C1 segment of cervical spinal cord (tissue), 14 donors: ENCODE measurements at places on chromosomes 6 and 20.

- DNase-seq: no peak
Observed at GRCh38 chr6:11486051-11486450, 51.5 kb upstream of the TMEM170B start.

DNA sequence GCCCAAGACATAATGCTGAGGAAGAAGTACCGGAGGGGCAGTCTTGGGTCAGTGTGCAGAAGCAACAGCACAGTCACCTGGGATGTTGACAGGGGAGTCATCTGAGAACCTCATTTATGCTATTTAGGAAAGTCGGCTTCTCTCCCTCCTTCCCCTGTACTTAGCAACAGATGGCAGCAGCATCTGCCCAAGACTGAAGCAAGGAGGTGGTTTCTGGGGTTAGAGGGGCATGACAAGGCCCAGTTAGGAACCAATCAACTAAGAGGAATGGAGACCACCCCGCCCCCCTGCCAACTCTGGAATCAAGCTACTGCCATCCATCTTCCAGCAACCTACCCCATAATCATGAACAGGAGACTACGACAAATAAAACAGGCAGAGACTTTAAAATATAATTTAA, 21.7 kb downstream of the RIPK1 start:
- DNase-seq: no peak

DNA sequence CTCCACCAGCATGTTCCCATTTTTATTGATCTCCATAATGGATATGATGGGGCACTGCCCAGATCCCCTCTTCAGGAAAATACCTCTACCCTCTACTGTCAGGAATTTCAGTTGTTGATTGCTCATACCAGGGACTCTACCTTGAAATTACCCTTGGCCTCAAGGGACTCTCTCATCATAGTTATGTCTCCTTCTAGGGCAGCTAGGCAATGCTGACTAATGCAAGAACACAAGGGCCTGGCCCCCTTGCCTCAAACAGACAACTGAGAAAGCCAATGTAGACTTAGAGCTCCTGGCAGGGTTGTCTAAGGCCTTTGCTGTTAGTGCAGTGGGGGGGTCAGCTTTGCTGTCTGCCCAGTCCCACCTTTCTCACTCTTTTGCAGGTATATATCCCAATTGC, 493.1 kb downstream of the BTBD3 start:
- DNase-seq: no peak

- DNase-seq: no peak
Observed at GRCh38 chr6:148689168-148689567, 57.7 kb upstream of the UST start.

- DNase-seq: no peak
Observed at GRCh38 chr6:106249658-106250057, 75.9 kb downstream of the ATG5 start.

DNA sequence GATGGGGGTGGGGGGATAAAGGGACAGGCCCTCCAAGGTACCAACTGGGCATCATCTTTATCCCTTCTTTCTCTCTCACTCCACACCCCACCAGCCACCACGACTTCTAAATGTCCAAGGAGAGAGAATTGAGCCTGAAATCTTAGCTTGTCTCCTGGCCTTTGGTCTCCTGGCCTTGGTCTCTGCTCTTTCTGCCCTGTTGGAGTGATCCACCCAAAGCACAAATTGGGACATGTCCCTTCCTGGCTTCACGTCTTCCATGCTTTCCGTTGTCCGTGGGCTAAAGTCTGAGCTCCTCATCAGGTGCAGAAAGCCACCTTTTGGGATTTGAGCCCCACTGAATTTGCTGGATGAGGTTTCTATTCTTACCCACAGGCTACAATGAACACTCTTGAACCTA, 8.4 kb downstream of the ADIG start:
- DNase-seq: no peak

- no peak for DNase-seq
Observed at GRCh38 chr6:50128420-50129005, 78.8 kb upstream of the DEFB112 start.

DNA sequence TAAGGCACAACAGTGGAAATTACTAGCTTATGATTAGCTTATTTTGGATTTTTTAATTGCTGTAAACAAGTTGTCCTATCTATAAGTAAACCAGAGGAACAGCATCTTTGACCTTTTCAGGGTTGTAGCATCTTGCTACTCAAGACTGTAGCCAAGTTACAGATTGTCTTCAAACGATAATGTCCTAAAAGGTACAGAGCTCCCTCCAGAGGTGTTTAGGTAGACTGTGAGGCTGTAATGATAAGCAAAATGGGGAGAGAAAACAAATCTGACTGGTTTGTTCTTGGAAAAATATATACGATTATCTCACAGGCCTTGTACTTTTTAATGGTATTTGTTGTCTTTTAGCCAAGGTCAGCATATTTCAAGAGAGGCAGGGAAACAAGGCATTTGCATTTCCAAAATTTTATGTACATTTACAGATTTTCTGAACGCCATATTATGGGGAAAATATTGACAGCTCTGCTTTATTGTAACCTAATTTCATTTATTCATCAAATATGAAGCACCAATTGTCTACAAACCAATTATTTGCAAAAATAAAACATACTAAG, 273.4 kb downstream of the MEI4 start:
- no peak for DNase-seq

GRCh38 chr6:70864401-70864800, 92.5 kb downstream of the B3GAT2 start:
- DNase-seq: no peak

GRCh38 chr6:53556986-53557715, 12.2 kb upstream of the GCLC start:
- DNase-seq: no peak

DNA sequence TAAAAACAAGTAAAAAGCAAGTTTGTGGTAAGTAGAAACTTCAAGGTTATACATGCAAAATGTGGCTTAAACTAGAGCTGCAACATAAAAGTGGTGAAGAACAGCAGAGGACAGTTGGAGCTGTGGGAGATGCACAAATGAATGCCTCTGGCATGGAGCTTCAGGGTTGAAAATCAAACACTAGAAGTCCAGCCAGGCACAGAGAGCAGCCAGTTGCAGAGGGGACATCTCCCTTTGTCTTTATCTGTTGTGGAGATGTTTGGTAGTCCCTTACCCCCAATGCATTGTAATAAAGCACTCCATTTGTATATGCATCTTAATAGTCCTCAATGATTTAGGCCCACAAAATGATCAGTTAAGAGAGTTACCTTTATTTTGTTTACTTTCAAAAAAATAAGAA, 73.1 kb upstream of the C20orf144 start:
- no peak for DNase-seq

DNA sequence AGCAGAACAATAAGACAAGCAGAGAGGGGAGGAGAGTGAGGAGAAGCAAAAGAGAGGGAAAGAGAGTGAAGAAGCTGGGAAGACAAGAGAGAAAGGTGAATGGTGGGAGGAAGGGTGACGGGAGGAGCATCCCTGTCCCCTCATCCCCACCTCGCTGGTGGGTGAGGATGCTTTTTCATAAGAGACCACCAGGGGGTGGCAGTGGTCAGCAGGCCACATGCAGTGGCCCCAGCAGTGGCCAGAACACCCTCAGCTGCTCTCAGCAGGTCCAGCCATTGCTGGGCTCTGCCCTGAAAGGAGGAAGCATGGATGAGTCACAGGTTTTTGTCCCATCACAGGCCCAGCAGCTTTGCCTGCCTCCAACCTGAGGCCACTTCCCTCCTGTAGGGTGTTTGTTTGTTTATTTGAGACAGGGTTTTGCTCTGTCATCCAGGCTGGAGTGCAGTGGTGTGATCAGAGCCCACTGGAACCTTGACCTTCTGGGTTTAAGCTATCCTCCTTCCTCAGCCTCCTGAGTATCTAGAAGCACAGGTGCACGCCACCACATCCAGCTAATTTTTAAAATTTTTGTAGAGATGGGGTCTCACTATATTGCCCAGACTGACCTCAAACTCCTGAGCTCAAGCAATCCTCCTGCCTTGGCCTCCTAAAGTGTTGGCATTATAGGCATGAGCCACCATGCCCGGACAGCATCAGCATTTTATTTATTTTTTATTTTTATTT, 24.0 kb downstream of the FGD2 start:
- DNase-seq: no peak

DNA sequence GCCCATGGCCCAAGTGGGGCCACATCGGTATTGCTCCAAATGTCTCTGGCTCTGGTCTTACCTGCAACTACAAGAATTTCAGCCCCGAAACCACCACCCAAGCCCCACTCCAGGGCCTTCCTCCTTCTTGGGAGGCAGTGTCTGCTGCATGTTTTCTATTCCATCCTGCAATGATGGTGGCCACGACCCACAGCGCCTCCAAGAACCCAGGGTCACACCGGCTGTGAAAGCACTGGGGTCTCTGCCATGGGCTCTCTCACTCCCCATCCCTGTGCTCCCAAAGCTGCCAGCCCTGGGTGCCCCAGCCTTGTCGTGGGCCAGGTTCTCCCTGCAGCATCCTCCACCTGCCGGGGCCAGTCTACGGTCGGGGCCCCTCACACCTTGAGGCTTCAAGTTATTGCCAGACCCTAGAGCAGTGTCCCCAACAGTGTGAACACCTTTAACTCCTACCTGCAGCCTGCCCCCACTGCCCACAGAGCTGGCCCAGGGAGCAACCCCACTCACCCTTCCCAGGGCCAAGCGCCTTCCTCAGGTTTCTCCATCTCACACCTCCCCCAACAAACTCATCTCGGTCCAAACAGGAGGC, 115.4 kb downstream of the JPH2 start:
- no peak for DNase-seq

- DNase-seq: no peak
Observed at GRCh38 chr6:136440203-136440602, 110.0 kb downstream of the MAP7 start.

GRCh38 chr6:93779086-93779841, 359.9 kb upstream of the EPHA7 start:
- DNase-seq: no peak

DNA sequence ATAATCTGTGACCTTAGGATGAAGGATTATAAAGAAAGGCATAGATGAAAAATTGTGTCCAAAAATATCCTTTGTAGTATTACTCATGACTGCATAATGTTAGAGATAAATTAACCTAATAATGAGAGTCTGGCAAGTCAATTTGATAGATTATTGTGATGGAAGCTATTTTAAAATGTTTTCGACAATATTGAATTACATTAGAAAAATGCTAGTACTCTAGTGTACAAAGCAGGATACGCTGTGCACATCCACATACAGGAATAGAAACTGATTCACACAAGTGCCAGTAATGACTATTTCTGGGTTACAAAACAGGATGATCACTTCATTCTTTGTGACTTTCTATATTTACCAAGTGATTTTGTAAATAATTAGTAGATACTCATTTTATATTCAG, 3.3 kb downstream of the SLC17A2 start:
- DNase-seq: no peak
